ENCODE measurements at places on chromosomes 3 and 15. TPM values are rescaled to one million over a fixed set of nuclear protein-coding genes. Genes with fewer than 3 reads are reported as not detected.

GRCh38 chr3:151276687-151277042 is 1.7 kb downstream of the P2RY14 start:
- no peak for DNase-seq

Gene ISY1
- total RNA-seq, result 45.7 TPM

Gene SLC24A1
- 13.0 TPM for total RNA-seq

Gene DNAJA4
- 11.1 TPM for total RNA-seq

DNA sequence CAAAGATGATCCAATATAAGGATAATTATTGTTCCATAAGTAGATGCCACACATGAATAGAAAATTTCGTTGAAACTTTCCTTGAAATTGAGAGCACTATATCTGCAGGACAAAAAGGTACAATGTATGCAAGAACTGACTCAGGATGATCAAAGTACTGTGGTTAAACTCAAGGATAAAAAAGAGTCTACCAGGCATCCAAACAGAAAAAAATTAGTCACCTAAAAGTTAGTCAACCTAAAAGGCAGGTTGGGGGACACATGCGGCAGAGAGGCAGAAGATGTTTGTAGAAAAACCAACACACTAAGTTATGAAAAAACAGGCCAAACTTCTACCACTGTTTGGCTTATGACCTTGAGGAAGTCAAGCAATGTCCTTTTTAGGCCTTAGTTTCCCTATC is 68.7 kb downstream of the GSK3B start:
- no peak for DNase-seq

DNA sequence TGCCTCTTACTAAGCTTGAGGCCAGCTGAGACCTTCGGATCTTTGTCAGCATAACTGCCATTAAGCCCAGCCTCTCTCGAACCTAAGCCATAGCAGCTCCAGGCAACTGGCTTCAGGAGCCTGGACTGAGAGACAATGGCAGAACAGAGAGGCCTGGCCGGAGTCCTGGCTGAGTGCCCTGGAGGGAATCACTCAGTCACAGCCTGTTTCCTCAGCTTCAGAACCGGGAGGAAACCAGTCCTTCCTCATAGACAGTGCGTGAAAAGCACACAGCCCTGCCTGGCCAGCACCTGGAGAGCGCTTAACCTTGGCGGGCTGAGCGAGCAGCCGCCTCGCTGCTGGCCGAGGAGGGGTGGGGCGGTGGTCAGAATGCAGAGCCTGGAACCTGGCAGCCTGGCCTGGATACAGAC is 21.6 kb downstream of the RNU5B-1 start:
- DNase-seq, result no peak

GRCh38 chr15:60969658-60970057 is 259.4 kb downstream of the RORA start:
- no peak for DNase-seq

GRCh38 chr3:14440168-14440518 is 37.7 kb downstream of the SLC6A6 start:
- no peak for DNase-seq

DNA sequence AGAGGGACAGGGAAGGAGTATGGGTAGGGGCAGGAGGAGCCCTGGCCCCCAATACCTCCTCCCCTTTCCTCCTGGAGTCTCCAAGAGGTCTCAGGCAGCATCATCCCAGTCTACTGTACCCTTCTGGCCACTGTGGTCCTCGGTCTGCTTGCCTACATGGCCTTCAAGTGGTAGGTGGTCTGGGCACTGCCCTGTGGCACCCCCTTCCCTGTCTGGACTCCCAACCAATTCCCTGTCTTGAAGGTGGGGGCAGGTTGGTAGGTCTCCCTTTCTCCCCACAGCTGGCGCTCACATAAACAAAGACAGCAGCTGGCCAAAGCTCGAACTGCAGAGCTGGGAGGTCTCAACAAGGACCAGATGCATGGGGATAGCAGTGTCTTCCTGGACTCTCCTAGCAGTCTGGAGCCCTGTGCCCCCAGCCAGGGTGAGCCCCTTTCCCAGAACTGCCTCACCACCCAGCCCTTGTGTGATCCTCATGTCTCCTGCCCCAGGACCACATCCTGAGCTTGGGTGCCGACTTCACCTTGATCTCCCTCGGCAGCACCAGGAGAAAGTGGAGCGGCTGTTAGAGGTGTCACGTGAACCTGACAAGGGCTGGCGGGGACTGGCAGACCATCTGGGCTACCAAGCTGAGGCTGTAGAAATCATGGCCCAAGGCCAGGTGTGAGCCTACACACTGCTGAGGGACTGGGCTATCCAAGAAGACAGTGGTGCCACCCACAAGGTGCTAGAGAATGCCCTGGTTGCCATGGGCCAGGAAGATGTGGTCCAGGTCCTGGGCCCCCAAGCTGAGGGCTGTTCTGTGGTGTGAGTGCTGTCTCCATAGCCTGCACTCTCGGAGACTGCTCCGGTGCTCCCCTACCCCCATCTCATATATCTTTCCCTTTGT is 33.1 kb downstream of the NBEAL2 start:
- DNase-seq, result no peak

DNA sequence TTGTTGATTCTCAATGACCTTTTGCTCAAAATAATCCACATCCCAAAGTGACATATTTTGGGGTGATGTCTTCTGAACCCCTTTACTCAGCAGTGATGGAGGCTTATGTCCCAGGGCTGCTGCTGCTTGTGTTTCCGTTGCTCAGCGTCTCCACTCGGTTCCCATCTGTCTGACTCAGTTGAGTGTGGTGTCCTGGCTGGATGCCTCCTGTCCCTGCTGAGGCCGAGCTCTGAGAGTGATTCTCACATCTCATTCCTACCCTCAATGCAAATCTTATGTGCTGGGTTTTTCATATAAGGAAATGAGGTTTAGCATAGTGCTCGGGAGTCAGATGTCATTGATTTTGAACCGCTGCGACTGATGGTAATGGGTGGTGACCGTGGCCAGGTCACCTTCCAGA is 247.4 kb downstream of the GABRG3 start:
- DNase-seq, result no peak

Gene STX19
- total RNA-seq, result not detected

Gene ZNF774
- total RNA-seq, result 5.2 TPM

Gene PGBD4
- 2.3 TPM for total RNA-seq

DNA sequence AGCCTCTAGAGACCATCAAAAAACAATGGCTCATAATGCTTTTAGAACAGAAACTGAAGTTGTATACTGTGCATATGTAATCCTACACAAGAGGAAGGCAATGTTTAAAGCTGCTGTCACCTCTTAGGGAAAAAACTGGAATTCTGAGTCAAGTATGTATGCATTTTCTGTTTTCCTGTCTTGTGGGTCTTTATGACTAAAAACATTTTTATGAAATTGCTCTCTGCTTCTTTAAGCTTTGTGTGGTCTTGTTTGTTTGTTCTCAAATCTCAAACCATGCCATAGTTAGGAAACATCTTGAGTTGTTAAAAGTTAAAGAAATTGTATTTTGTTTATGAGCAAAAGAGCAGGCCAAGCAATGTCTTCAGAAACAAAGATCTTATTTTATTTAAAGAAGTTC is 80.9 kb upstream of the SOX2 start:
- no peak for DNase-seq

DNA sequence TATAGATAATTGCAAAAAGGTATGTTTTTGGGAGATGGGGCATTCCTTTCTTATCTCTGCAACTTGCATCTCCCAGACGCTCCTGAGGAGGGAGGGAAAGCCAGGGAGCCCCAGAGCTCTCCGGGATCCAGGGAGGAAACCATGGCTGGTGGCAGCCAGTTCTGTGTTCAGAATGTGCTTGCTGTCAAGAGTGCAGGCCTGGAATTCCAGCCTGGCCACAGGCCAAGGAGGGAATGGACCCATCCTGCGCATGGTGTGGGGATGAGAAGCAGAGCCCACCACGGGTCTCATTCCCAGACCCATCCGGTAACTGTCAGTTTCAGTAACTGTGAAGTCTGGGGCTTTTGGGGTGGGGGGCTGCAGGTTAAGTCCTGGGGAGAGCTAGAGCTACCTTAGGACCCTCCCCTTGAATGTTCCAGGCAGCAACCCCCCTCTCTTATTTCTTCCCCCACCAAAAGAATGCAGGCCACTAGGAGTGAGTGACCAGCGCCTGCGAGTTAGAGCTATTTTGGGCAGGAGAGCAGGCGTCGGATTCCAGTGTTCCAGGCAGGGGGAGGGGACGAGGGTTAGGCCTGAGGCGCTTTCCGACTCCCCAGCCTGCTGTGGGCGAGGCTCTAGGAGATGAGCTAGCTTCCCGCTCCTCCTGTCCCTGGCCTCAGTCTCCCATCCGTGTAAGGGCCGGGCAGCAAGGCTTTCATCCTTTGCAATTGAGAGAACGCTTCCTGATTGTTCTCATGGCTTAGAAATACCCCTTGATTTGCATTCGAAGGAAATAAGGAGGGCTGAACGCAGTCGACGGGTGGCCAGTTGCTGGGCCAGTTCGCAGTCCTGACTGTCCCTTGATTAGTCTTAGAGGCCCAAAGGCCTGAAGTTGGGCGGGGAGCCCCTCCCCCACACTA is 781 bp upstream of the DAG1 start:
- no peak for DNase-seq

- DNase-seq, result no peak
These were observed 116.7 kb downstream of the CADPS start for GRCh38 chr3:62758296-62759066.

- DNase-seq, result no peak
These were observed 171.4 kb downstream of the CACNA1D start for GRCh38 chr3:53665608-53666425.

GRCh38 chr15:100464888-100465287 is 63.9 kb downstream of the CERS3 start:
- no peak for DNase-seq

DNA sequence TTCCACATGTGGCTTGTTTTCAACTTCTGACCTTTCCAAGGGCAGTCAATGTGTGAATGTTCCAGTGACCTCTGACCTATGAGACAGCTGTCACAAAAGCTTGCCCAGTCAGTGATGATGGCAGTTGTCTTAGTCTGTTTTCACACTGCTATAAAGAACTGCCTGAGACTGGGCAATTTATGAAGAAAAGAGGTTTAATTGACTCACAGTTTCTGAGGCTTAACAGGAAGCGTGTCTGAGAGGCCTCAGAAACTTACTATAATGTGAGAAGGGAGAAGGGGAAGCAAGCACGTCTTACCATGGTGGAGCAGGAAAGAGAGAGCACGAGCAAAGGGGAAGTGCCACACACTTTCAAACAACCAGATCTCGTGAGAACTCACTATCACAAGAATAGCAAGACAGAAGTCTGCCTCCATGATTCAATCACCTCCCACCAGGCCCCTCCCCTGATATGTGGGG is 95.6 kb downstream of the ECT2 start:
- no peak for DNase-seq

- DNase-seq, result no peak
These were observed 6.4 kb upstream of the ITGB5 start for GRCh38 chr3:124893526-124893925.

- no peak for DNase-seq
These were observed 599.0 kb downstream of the MAGI1 start for GRCh38 chr3:65439641-65440284.

- DNase-seq, result no peak
These were observed 340.3 kb upstream of the RBMS3 start for GRCh38 chr3:28940530-28940929.

- DNase-seq, result no peak
These were observed 17.4 kb downstream of the DIS3L start for GRCh38 chr15:66310786-66311185.

Gene CCR1
- not detected for total RNA-seq

DNA sequence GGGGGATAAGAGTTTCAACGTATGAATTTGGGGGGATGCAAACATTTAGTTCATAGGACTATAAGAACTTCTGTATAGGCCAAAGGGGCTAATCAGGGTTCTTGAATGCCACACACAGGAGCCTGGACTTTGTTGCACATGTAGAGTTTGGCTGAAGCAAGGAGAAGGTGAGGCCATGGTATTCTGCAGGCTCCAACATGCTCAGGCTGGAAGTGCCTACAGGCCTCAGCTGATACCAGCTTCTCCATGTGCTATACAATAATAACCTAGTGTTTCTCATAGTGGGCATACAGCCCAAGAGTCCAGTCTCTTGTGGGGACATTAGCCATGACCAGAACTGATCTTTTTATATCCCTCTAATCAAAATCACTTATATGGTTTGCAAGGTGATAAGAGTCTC is 399.7 kb upstream of the MCTP2 start:
- DNase-seq, result no peak

GRCh38 chr3:74676-75243 is 121.8 kb upstream of the CHL1 start:
- DNase-seq, result no peak

Gene HESX1
- total RNA-seq, result 1.1 TPM

DNA sequence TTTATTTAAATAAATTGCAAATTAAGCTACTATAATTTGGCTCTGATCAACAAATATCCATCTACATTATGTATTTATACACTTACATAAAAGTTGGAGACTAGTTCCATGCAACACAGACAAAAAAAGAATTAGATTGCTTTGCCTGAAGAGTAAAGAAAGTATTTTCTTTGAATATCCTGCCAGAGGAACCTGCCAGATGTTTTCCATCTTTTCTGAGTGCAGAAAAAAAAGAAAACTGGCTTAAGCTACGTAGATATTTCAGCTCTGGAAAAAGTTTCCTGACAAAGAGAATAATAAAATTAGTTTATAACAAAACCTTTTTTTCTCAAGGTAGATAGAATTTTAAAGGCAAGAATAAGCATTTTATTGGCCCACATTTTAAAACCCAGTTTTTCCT is 607.5 kb upstream of the NAALADL2 start:
- DNase-seq, result no peak

DNA sequence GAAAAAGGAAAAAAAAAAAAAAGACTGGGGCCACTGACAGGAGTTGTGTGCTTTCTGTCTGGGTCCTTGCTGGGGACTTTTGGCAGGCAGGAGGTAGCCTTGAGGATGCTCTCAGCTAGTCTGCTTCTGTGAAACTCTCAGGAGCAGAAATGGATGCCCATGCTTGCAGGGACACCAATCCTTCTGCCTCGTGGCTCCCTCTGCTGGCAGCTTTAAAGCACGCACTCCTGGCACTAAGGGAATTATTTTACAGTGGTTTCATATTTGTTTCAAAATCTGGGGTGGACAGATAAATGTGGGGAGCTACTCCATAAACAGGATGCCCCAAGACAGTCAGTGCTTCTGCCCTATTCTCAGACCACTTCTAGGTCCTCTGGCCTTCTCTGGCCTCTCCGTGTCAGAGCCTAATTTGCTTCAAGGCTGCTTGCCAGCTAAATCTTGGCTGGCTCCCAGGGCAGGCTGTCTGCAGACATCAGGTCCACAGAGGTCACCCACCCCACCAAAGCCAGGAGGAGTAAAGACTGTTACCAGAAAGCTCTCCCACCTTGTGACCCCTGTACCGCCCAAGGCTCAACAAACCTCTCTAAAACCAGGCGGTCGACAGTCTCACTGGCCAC is 17.1 kb downstream of the TRAIP start:
- DNase-seq, result peak; percentile 47

Gene TLR9
- total RNA-seq, result not detected

- DNase-seq, result no peak
These were observed 427.8 kb downstream of the LPP start for GRCh38 chr3:188581792-188582191.

- no peak for DNase-seq
These were observed 197.9 kb downstream of the RYR3 start for GRCh38 chr15:33508703-33509102.

GRCh38 chr15:94909510-94909909 is 678.1 kb downstream of the MCTP2 start:
- no peak for DNase-seq

DNA sequence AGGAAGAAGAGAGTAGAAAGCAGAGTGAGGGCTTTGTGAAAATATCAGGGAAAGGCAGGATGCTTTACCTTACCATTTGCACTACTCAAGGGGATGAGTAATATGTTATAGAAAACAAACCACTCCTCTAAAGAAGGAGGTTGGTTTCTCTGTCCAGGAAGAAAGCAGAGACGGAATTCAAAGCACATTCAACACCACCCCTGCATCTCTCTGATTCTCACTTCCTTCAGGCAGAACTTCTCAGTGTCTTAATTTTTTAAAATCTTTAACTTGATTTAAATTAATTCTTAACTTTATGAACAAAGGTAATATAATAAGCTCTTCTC is 82.4 kb downstream of the NR2F2 start:
- no peak for DNase-seq

Data from Panc1 (cell line).